ENCODE measurements at places on chromosomes 3 and 15. TPM values are rescaled to one million over a fixed set of nuclear protein-coding genes. Genes with fewer than 3 reads are reported as not detected.

The POLQ gene
- total RNA-seq: 15.4 TPM

The ZDHHC19 gene
- not detected for total RNA-seq

The ANKRD63 gene
- 0.28 TPM for total RNA-seq

The HGD gene
- 102 TPM for total RNA-seq

The CGNL1 gene
- total RNA-seq: 8.3 TPM

The RHCG gene
- not detected for total RNA-seq

The GPR149 gene
- total RNA-seq: not detected

The SYNPR gene
- not detected for total RNA-seq

The PEX5L gene
- not detected for total RNA-seq

GRCh38 chr15:44250566-44251205, 37.8 kb upstream of the GOLM2 start:
- no peak overlapping the region for H3K27ac ChIP-seq
- no peaks in the 10 kb centered on the region for H3K36me3 ChIP-seq
- no peak for DNase-seq
- H3K27me3 ChIP-seq: no peaks in the 10 kb centered on the region
- no peaks in the 10 kb centered on the region for H3K4me1 ChIP-seq
- no peak overlapping the region for H3K4me3 ChIP-seq

GRCh38 chr3:165837058-165837525, at the start of gene BCHE:
Gene BCHE (minus strand): TSS chr3:165837423. CDS start chr3:165831033, 6,390 bp downstream.
- H3K27ac ChIP-seq: no peak within 1 kb of the TSS
- no peaks in the 10 kb centered on the region for H3K4me1 ChIP-seq
- H3K36me3 ChIP-seq: no peaks in the 10 kb centered on the region
- no peak for DNase-seq
- H3K27me3 ChIP-seq: no peaks in the 10 kb centered on the region
- H3K4me3 ChIP-seq: no peak within 1 kb of the TSS

- no peaks in the 10 kb centered on the region for H3K27me3 ChIP-seq
- no peaks in the 10 kb centered on the region for H3K4me1 ChIP-seq
- H3K36me3 ChIP-seq: no peaks in the 10 kb centered on the region
- no peak overlapping the region for H3K4me3 ChIP-seq
- DNase-seq: no peak
- no peak overlapping the region for H3K27ac ChIP-seq
These were observed 527.4 kb upstream of the PROK2 start for GRCh38 chr3:72312339-72312738.

DNA sequence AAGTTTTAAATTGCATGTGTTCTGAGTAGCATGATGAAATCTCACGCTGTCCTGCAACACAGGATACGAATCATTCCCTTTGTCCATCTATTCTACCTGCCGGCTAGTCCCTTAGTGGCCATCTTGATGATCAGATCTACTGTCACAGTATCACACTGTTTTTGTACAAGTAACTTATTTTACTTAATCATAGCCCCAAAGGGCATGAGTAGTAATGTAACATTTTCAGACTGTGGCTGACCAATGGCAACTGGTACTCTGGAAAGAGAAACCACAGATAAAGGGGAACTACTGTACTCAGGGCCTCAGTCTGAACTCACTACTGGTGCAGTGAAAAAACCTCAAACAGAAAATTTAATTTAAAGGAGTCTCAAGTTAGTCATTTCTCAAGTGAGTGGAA, 127.3 kb upstream of the MRPL3 start:
- no peak overlapping the region for H3K4me3 ChIP-seq
- H3K36me3 ChIP-seq: no peaks in the 10 kb centered on the region
- H3K27me3 ChIP-seq: no peaks in the 10 kb centered on the region

- DNase-seq: no peak
- H3K27me3 ChIP-seq: no peaks in the 10 kb centered on the region
- no peak overlapping the region for H3K4me3 ChIP-seq
- H3K4me1 ChIP-seq: no peaks in the 10 kb centered on the region
- no peak overlapping the region for H3K27ac ChIP-seq
- H3K36me3 ChIP-seq: no peaks in the 10 kb centered on the region
These were observed 21.2 kb downstream of the ALS2CL start for GRCh38 chr3:46672349-46672695.

GRCh38 chr3:52146189-52146588, 8.0 kb downstream of the POC1A start:
- H3K4me3 ChIP-seq: no peak overlapping the region
- H3K27me3 ChIP-seq: no peaks in the 10 kb centered on the region
- peaks cover 7% of the 10 kb centered on the region for H3K36me3 ChIP-seq
- H3K27ac ChIP-seq: no peak overlapping the region
- DNase-seq: no peak

GRCh38 chr3:48548729-48549705, 7.6 kb downstream of the PFKFB4 start:
- H3K27ac ChIP-seq: no peak overlapping the region
- DNase-seq: peak; percentile 80
- no peaks in the 10 kb centered on the region for H3K36me3 ChIP-seq
- no peaks in the 10 kb centered on the region for H3K27me3 ChIP-seq
- H3K4me1 ChIP-seq: peaks cover 16% of the 10 kb centered on the region

DNA sequence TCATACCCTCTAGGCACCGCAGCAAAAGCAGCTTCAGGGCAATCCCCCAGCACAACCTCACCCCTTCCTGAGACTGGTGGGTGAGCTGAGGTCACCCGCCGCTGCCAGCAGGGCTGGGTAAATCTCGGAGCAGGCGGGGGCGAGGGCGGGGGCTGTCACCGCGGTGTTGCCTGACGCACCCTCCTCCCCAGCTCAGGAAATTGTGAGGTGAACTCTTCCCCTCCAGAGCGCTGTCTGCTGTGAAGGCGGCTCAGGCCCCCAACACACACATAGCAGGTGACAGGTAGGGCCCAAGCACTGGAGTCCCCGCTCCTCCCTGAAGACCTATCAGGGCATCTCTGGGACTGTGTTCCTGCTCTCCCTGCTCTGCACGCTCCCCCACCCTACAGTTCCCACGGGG, 30.2 kb upstream of the FURIN start:
- no peaks in the 10 kb centered on the region for H3K36me3 ChIP-seq
- H3K4me1 ChIP-seq: peaks cover 21% of the 10 kb centered on the region
- no peak overlapping the region for H3K4me3 ChIP-seq
- no peaks in the 10 kb centered on the region for H3K27me3 ChIP-seq
- H3K27ac ChIP-seq: no peak overlapping the region

DNA sequence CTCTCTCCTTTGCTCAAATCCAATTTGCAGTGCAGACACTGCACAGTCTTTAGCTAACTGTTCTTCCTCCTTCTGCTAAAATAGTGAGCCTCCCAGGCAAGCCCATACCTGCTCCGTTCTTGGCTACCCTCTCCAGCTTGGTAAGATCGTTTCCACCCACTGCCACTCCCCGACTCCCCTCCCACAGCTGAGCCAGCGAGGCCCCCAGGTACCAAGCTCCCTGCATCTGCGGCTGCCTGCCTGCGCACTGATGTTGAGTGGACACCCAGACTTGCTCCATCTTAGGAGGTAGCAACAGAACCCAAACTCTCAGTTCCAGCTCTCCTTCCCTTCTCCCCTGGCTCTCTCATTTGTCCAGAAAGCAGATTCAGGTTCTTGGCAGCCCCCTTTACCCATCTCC, 7.9 kb upstream of the TNK2 start:
- no peaks in the 10 kb centered on the region for H3K36me3 ChIP-seq
- no peak overlapping the region for H3K4me3 ChIP-seq
- no peak for DNase-seq

GRCh38 chr3:30098653-30099455, 507.5 kb upstream of the TGFBR2 start:
- DNase-seq: no peak
- H3K4me3 ChIP-seq: no peak overlapping the region
- no peaks in the 10 kb centered on the region for H3K36me3 ChIP-seq
- H3K27me3 ChIP-seq: no peaks in the 10 kb centered on the region
- H3K4me1 ChIP-seq: peaks cover 9% of the 10 kb centered on the region

DNA sequence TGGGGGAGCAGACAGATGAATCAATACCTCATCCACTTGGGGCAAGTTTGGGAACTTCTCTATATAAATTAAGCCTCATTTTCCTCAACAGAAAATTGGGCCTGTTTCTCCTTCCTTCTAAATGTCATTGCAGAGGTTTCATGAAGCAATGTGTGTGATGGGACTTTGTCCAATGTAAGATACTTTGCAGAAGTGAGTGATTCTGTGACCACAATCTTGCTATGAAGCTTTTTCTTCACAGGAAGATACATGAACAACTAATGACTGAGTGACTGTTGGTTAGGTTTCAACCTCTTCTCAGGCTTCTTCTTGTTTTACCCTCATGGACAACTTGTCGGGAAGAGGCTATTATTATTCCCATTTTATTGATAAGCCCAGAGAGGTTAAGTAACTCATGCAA, 11.0 kb downstream of the TMEM45A start:
- H3K4me1 ChIP-seq: no peaks in the 10 kb centered on the region
- no peak overlapping the region for H3K4me3 ChIP-seq
- no peak overlapping the region for H3K27ac ChIP-seq
- H3K27me3 ChIP-seq: no peaks in the 10 kb centered on the region
- no peak for DNase-seq

DNA sequence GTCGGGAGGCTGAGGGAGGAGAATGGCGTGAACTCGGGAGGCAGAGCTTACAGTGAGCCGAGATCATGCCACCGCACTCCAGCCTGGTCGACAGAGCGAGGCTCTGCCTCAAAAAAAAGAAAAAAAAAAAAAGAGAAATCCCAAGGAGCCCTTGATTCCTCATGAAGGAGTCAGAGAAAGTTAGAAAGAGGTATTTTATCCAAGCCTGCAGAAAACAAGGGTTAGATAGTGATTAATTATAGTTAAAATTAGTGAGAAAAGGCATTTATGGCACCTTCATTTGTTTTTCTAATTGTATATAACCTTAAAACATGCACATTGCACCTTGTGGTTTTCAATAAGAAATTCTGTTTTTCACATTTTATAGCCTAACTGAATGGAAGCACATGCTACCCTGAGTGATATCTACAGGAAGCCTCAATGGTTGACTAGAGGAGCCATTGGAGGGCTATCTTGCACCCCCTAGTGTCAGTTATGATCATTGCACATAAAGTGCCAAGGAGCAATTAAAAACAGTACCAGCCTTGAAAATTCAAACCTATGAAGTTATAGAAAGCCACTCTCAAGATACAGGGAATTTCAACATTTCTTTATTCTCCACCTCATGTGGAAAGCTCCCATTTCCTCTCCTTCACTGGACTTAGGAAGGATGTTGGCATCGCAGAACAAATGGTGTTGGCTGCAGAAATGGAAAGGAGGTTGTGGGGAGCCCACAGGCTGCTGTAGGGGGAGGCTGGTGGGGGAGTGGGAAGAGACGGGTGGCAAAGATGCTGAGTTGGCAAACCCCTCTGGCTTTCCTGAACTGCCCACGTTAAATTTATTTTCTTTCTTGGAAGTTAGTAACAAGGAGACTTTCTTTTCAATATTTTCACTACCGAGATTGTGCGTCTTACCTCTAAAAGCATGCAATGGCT, 48.5 kb downstream of the ITGA11 start:
- no peaks in the 10 kb centered on the region for H3K27me3 ChIP-seq
- no peaks in the 10 kb centered on the region for H3K36me3 ChIP-seq
- peak; percentile 57 for DNase-seq

DNA sequence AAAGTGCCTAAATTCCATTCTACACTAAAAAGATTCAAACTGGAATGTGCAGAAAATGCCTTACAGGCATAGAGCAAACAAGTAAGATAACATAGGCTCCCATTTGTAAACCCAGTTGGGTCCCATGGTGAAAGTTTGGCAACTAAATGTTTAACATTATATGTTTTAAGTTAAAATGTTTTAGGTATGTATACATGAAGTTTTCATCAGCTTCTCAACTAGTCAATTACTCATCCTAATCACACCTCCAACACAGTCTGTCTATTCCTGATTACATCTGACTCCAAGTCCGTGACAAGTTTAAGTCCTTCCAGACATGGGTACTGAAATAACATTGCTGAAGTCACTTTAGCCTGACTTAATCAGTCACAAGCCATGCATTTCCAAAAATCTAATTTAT, 25.0 kb downstream of the MYLK start:
- H3K36me3 ChIP-seq: no peaks in the 10 kb centered on the region
- no peak for DNase-seq
- peaks cover 15% of the 10 kb centered on the region for H3K4me1 ChIP-seq

- H3K4me1 ChIP-seq: peaks cover 7% of the 10 kb centered on the region
- H3K4me3 ChIP-seq: no peak overlapping the region
- no peaks in the 10 kb centered on the region for H3K36me3 ChIP-seq
- H3K27ac ChIP-seq: no peak overlapping the region
- DNase-seq: no peak
These were observed 22.0 kb upstream of the MUC20 start for GRCh38 chr3:195698647-195699387.

DNA sequence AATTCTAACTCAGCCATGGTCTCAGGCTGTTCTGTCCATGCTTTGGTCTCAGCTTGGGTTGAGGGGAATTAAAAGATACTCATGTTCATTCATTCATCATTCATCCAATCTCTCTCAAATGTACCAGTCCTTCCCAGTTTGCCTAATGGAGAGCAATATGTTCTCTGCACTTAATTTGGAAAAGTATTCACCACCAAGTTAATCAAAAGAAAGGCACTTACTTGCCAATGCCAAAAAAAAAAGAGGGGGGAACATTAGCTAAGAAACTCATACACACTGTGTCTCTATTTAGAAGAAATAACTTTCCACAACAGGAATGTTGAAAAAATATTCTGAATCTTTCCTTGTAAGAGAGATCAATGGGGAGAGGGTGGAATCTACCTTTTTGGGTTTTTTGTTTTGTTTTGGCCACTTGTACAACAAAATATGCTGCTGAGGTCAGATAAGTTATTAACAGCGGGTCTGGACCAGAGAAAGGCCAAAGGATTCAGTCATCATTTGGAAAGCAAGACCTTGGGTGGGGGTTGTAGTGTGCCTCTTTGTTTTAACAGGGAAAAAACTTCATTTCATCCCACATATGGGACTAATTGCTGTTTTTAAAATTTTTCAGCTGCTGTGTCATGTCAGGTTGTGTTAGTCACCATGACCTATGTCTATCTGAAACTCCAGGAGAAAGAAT, 152.3 kb downstream of the FBN1 start:
- no peak for DNase-seq
- no peaks in the 10 kb centered on the region for H3K4me1 ChIP-seq

GRCh38 chr15:73583544-73583943, 49.6 kb downstream of the NPTN start:
- H3K4me3 ChIP-seq: no peak overlapping the region
- H3K4me1 ChIP-seq: no peaks in the 10 kb centered on the region
- no peaks in the 10 kb centered on the region for H3K27me3 ChIP-seq
- H3K36me3 ChIP-seq: peaks cover 1% of the 10 kb centered on the region
- DNase-seq: no peak
- no peak overlapping the region for H3K27ac ChIP-seq

DNA sequence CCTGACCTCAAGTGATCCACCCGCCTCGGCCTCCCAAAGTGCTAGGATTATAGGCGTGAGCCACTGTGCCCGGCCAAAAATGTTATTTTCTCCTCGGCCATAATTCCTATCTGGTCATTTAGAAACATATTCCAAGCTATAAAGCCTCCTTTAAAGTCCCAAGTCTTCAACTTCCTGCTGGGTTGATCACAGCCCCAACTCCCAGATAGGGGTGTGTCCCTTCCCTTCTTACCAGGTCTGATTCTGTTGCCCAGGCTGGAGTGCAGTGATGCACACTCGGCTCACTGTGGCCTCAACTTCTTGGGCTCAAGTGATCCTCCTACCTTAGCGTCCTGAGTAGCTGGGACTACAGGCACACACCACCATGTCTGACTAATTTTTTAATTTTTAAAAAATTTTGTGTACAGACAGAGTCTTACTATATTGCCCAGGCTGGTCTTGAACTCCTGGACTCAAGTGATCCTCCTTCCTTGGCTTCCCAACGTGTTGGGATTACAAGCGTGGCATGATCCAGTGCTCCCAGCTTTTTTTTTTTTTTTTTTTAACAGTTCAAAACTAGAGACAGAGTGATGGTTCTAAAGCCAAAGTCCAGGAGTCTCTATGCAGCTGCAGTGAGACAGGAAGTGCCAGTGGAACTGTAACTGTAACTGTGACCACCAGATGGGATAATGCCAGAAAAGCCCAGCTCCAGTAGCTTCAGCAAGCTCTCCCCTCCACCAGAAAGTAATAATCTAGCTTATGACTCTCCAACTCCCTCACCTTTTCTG, 8.2 kb upstream of the PRKAR2A start:
- H3K4me1 ChIP-seq: no peaks in the 10 kb centered on the region
- no peaks in the 10 kb centered on the region for H3K36me3 ChIP-seq
- H3K4me3 ChIP-seq: no peak overlapping the region
- H3K27me3 ChIP-seq: no peaks in the 10 kb centered on the region
